ENCODE measurements at places on chromosomes 7 and 10. TPM values are rescaled to one million over a fixed set of nuclear protein-coding genes. Genes with fewer than 3 reads are reported as not detected.

The RBM20 gene
- 0.02 TPM for total RNA-seq

The TEX47 gene
- total RNA-seq: not detected

The CCL24 gene
- not detected for total RNA-seq

The MRPS24 gene
- 135 TPM for total RNA-seq

- no peak overlapping the region for H3K27ac ChIP-seq
- no peak for DNase-seq
- no peaks in the 10 kb centered on the region for H3K4me1 ChIP-seq
- no peak overlapping the region for H3K4me3 ChIP-seq
Observed at GRCh38 chr10:66746711-66747110, 179.1 kb upstream of the LRRTM3 start.

DNA sequence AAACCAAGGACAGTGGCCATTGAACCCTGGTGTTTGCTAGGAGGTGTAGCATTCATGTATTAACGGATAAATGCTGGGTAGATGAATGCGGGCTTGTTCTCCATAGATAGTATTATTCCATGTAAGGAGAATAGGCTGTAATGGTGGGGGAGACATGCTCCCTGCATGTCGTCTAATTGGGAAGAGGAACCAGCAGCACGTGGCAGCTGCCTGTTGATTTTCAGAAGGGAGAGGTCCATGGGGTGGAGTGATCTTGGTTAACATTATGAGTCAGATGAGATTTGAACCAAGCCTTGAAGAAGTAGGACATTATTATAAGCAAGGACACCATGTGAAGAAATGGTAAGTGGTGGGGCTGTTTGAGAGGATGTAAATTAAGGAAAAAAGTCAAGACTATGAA lies 112.5 kb downstream of the WNT2 start:
- H3K27ac ChIP-seq: no peak overlapping the region
- no peaks in the 10 kb centered on the region for H3K27me3 ChIP-seq
- no peak overlapping the region for H3K4me3 ChIP-seq
- no peaks in the 10 kb centered on the region for H3K4me1 ChIP-seq

DNA sequence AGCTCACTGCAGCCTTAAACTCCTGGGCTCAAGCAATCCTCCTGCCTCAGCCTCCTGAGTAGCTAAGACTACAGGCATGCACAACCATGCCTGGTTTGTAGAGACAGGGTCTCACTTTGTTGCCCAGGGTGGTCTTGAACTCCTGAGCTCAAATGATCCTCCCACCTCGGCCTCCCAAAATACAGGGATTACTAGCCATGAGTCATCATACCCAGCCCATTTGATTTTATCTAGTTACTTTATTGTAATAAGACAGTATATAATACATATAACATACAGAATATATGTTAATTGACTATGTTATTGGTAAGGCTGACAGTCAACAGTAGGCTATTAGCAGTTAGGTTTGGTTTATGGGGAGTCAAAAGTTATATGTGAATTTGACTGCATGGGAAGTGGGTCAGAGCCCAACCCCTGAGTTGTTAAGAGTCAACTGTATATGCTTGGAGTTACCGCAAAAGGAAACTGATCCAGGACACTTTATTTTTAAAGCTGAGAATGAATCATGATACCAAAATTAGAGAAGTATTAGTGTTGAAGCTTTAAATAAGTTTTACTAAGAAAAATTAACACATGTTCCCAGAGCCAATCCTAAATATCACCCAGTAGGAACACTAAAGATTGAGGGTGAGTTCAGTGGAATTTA lies 20.7 kb upstream of the KMT2E start:
- no peak overlapping the region for H3K4me3 ChIP-seq
- no peaks in the 10 kb centered on the region for H3K27me3 ChIP-seq
- peaks cover 58% of the 10 kb centered on the region for H3K4me1 ChIP-seq
- DNase-seq: no peak
- peaks cover 44% of the 10 kb centered on the region for H3K36me3 ChIP-seq

DNA sequence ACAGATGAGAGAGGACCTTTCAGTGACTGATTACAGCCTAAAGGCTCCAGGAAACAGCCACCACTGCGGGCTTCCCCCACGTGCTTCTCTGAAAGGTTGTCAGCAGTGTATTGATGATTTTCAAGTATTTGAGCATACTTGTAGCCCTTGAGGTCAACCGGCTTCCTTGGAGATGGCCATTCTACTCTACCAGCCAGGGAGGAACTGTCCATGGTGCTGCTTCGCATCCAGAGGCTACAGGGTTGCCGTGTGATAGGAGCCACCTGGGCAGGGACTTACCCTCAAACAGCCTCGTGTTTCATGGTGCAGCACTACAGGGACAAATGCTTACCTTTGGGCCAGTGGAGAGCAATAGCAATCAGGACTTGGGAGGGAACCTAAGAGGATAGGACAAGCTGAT lies 179.5 kb downstream of the DPP6 start:
- no peaks in the 10 kb centered on the region for H3K4me1 ChIP-seq
- DNase-seq: no peak
- no peak overlapping the region for H3K4me3 ChIP-seq
- H3K36me3 ChIP-seq: no peaks in the 10 kb centered on the region

DNA sequence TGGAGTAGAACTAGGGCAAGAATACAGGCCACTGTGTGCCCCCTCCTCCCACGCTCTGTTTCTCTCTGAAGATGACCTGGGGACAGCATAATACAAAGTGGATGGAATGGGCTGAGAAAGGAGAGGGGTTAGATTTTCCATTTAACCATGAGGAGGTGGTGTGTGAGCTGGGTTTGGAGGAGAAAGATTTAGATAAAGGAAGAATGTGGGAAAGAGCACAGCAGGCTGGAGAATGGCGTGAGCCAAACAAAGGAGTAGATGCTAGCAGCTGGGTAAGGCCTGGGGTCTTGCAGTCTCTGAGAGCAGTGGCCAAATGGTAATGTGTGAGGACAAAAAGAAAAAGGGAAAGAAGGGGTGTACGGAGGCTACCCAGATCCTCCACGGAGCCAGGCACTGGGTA lies 8.6 kb downstream of the PNLIPRP2 start:
- no peaks in the 10 kb centered on the region for H3K27me3 ChIP-seq
- no peak for DNase-seq
- no peaks in the 10 kb centered on the region for H3K36me3 ChIP-seq
- H3K4me3 ChIP-seq: no peak overlapping the region
- H3K4me1 ChIP-seq: no peaks in the 10 kb centered on the region

- no peak for DNase-seq
- peaks cover 17% of the 10 kb centered on the region for H3K27me3 ChIP-seq
- H3K4me3 ChIP-seq: no peak overlapping the region
- no peak overlapping the region for H3K27ac ChIP-seq
Observed at GRCh38 chr7:139457153-139457946, 26.1 kb downstream of the KLRG2 start.

DNA sequence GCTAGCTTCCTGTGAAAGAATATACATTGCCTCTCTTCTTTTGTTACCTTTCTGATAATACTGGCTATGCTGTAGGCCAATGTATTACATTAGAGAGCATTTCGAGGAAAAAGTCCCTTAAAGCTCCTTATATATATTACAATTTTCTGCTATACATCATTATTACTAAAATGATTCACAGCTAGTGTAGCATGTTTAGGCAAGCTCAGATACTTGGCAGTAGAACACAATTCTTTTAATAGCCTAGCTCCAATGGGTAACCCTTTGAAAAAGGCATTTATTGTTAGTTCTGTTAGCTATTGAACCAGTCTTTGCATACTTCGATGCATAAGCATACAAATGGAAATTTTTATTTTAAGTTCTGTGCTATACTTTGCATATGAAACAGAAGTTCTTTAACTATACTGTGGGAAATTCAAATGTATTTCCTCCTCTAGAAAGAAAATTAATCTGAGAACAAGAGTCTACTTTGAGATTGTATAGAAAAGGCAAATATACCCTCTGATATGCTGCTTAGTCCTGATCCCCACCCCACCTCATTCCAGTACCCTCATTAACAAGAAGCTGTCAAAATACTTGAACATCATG lies 55.6 kb upstream of the SKAP2 start:
- H3K36me3 ChIP-seq: no peaks in the 10 kb centered on the region
- DNase-seq: no peak
- H3K27me3 ChIP-seq: no peaks in the 10 kb centered on the region
- H3K4me1 ChIP-seq: no peaks in the 10 kb centered on the region
- no peak overlapping the region for H3K4me3 ChIP-seq

- peaks cover 59% of the 10 kb centered on the region for H3K27me3 ChIP-seq
- H3K4me3 ChIP-seq: no peak overlapping the region
- DNase-seq: no peak
- H3K4me1 ChIP-seq: no peaks in the 10 kb centered on the region
- H3K27ac ChIP-seq: no peak overlapping the region
Observed at GRCh38 chr10:125538947-125539731, 143.8 kb downstream of the TEX36 start.

DNA sequence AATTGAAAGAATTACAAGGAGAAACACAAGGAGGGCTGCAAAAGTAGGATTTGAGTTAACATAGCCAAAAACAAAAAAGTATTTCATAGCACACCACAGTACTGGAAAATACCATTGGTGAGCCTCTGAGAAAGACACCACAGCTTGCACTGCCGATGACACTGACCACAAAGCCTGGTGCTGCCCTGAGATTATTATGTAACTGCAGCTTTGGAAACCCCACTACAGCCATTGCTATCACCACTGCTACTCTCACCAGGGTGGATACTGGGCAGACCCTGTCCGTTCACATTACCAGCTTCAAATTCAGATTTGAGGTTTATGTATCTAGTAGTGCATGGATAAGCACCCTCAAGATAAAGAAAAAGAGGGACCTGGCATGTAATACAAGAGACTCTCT lies 1246.7 kb upstream of the SORCS1 start:
- no peak for DNase-seq
- H3K4me1 ChIP-seq: no peaks in the 10 kb centered on the region
- H3K27me3 ChIP-seq: no peaks in the 10 kb centered on the region
- no peak overlapping the region for H3K27ac ChIP-seq

GRCh38 chr7:22672846-22673680 lies 53.9 kb upstream of the IL6 start:
- H3K4me1 ChIP-seq: peaks cover 26% of the 10 kb centered on the region
- H3K36me3 ChIP-seq: no peaks in the 10 kb centered on the region
- H3K27ac ChIP-seq: no peak overlapping the region
- H3K4me3 ChIP-seq: no peak overlapping the region

GRCh38 chr7:140326116-140326928 lies 72.0 kb downstream of the SLC37A3 start:
- peak overlapping the region; percentile 58 for H3K4me3 ChIP-seq
- peak; percentile 63 for DNase-seq
- no peaks in the 10 kb centered on the region for H3K36me3 ChIP-seq
- no peak overlapping the region for H3K27ac ChIP-seq

DNA sequence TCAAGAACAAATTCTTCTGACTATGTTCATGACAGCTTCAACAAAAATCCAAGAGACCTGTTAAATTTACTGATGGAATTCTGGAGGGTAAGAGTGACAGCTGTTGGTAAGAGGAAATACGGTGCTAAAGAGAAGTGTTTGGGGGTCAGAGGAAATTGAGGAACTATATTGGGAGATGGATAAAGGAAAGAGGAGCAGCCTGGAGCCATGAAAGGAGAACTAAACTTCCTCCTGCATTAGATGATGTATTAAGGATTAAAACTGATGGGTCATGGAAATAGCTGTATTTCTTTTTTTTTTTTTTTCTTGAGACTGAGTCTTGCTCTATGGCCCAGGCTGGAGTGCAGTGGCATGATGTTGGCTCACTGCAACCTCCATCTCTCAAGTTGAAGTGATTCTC lies 95.3 kb downstream of the HERPUD2 start:
- no peak overlapping the region for H3K4me3 ChIP-seq
- H3K27ac ChIP-seq: no peak overlapping the region
- DNase-seq: no peak
- no peaks in the 10 kb centered on the region for H3K36me3 ChIP-seq
- peaks cover 5% of the 10 kb centered on the region for H3K27me3 ChIP-seq

GRCh38 chr7:116258734-116259133 lies 48.4 kb downstream of the TES start:
- H3K4me1 ChIP-seq: no peaks in the 10 kb centered on the region
- no peaks in the 10 kb centered on the region for H3K27me3 ChIP-seq
- no peaks in the 10 kb centered on the region for H3K36me3 ChIP-seq
- no peak overlapping the region for H3K27ac ChIP-seq

GRCh38 chr7:32250003-32250402 lies 179.8 kb upstream of the PDE1C start:
- H3K27me3 ChIP-seq: 0 out of 2 replicates have a peak, but pooled peaks cover 2% of the 10 kb centered on the region
- H3K4me3 ChIP-seq: no peak overlapping the region
- H3K36me3 ChIP-seq: no peaks in the 10 kb centered on the region
- no peaks in the 10 kb centered on the region for H3K4me1 ChIP-seq
- no peak for DNase-seq
- H3K27ac ChIP-seq: no peak overlapping the region

DNA sequence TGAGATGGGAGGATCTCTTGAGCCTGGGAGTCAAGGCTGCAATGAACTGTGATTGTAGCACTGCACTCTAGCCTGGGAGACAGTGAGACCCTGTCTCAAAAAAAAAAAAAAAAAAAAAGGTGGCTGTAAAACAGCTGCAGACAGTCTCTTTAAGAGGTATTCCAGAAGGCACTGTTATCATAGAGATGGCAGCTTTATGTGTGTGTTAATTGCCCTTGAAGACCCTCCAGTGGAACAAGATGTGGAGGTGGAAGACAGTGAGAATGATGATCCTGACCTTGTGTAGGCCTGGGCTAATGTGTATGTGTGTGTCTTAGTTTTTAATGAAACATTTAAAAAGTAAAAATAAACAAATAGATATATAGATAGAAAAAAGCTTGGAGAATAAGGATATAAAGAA lies 66.0 kb downstream of the ZNF487 start:
- no peaks in the 10 kb centered on the region for H3K36me3 ChIP-seq
- no peak for DNase-seq
- H3K4me3 ChIP-seq: no peak overlapping the region
- H3K27me3 ChIP-seq: no peaks in the 10 kb centered on the region
- no peak overlapping the region for H3K27ac ChIP-seq

DNA sequence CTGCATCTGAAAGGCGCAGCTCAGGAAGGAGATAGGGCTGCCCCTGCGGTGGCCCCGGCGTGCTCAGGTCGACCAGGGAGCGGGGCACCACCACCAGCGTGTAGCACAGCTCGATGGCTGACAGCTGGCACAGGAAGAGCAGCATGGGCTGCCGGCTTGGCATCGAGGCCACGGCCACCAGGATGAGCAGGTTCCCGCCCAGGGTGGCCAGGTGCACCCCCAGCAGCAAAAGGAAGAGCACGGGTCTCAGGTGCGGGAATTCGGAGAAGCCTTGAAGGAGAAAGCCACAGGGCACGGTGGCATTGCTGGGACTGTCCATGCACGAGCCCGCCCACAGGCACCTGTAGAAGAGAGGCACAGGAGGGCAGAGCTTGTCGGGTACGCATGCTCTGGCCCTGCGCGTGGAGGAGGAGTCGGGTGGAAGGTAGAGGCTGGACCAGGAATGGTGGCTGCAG lies 33.9 kb downstream of the TAS2R41 start:
- H3K36me3 ChIP-seq: no peaks in the 10 kb centered on the region
- no peak for DNase-seq
- no peak overlapping the region for H3K4me3 ChIP-seq
- no peak overlapping the region for H3K27ac ChIP-seq
- H3K27me3 ChIP-seq: peaks cover 4% of the 10 kb centered on the region

GRCh38 chr7:73429215-73429614 lies 4.4 kb upstream of the FZD9 start:
- peak overlapping the region; percentile 28 for H3K4me3 ChIP-seq
- no peak overlapping the region for H3K27ac ChIP-seq
- H3K27me3 ChIP-seq: no peaks in the 10 kb centered on the region
- no peak for DNase-seq
- peaks cover 58% of the 10 kb centered on the region for H3K4me1 ChIP-seq

- peaks cover 4% of the 10 kb centered on the region for H3K27me3 ChIP-seq
- H3K36me3 ChIP-seq: no peaks in the 10 kb centered on the region
- DNase-seq: no peak
- no peaks in the 10 kb centered on the region for H3K4me1 ChIP-seq
- no peak overlapping the region for H3K4me3 ChIP-seq
Observed at GRCh38 chr10:1609648-1609970, 127.7 kb downstream of the ADARB2 start.
